Effector memory CD4-positive, alpha-beta T cell (primary cell): ENCODE measurements at places on chromosomes 4 and X.

- no peak for DNase-seq
Observed at GRCh38 chrX:138858438-138858837, 146.9 kb upstream of the FGF13 start.

DNA sequence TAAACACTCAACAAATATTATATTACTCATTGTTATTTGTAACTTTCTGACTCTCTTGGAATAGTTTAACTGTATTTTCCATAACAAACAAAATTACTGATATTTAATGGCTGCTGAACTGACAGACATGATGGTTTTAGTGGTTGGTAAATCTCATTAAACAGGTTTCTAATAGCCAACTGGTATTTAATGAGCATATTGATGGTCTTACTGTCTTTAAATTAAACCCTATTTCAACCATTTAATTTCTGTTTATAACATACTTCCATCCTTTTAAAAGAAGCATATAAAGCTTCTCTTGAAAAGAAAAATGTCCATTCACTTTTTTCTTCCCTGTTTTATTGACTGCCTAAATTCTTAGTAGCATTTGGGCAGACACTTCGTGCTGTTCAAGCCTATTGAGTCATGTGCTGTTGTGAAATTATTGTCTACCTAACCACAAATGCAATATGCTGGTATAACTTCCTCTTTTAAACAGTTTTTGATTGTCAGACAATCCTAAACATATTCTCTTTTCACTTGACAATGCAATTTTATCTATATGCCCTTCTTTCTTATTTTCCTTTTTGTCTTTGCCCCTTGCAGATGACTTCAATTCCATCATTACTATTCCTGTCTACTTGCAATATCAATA lies 163.9 kb upstream of the SLC7A11 start:
- no peak for DNase-seq
- no peaks in the 10 kb centered on the region for H3K4me1 ChIP-seq
- H3K27ac ChIP-seq, result no peak overlapping the region
- H3K4me3 ChIP-seq, result no peak overlapping the region
- no peaks in the 10 kb centered on the region for H3K36me3 ChIP-seq
- H3K27me3 ChIP-seq, result no peaks in the 10 kb centered on the region

GRCh38 chr4:23235628-23236390 lies 543.1 kb downstream of the GBA3 start:
- H3K27ac ChIP-seq, result no peak overlapping the region
- H3K36me3 ChIP-seq, result no peaks in the 10 kb centered on the region
- H3K4me3 ChIP-seq, result no peak overlapping the region
- DNase-seq, result no peak
- no peaks in the 10 kb centered on the region for H3K4me1 ChIP-seq
- H3K27me3 ChIP-seq, result no peaks in the 10 kb centered on the region

- H3K4me1 ChIP-seq, result peaks cover 10% of the 10 kb centered on the region
- peak within 1 kb of the TSS; percentile 70 for H3K4me3 ChIP-seq
- H3K27me3 ChIP-seq, result peaks cover 34% of the 10 kb centered on the region
- DNase-seq, result no peak
- H3K36me3 ChIP-seq, result no peaks in the 10 kb centered on the region
Observed at GRCh38 chr4:122826553-122827257, at the start of gene FGF2. FGF2 (plus strand) TSS chr4:122826831; CDS start chr4:122827175, 344 bp downstream.
